H4 (cell line): ENCODE measurements at places on chromosomes 2 and 18. TPM values are rescaled to one million over a fixed set of nuclear protein-coding genes. Genes with fewer than 3 reads are reported as not detected.

Gene C2orf81
- 0.53 and 0.70 TPM in 2 replicates for total RNA-seq

Gene PRADC1
- 26.6 and 49.4 TPM in 2 replicates for total RNA-seq

Gene GKN1
- total RNA-seq = not detected in 2 replicates

Gene ANKRD30BL
- total RNA-seq = not detected in 2 replicates

Gene OSBPL1A
- 32.8 and 33.4 TPM in 2 replicates for total RNA-seq

Gene BOK
- total RNA-seq = 1.2 and 2.3 TPM in 2 replicates

Gene CHRND
- not detected in 2 replicates for total RNA-seq

Gene GPBAR1
- total RNA-seq = 0.37 TPM in 1 of 2 replicates, not detected in the other

Gene CD226
- total RNA-seq = 0.02 and 0.23 TPM in 2 replicates

Gene APOB
- not detected in 2 replicates for total RNA-seq

Gene PFN4
- 0.72 and 1.1 TPM in 2 replicates for total RNA-seq

Gene ZNF385B
- 0.14 and 1.3 TPM in 2 replicates for total RNA-seq

Gene ACOXL
- not detected in 2 replicates for total RNA-seq

Gene NMUR1
- total RNA-seq = not detected in 2 replicates

Gene ACMSD
- not detected in 2 replicates for total RNA-seq

Gene MC5R
- total RNA-seq = 0.10 TPM in 1 of 2 replicates, not detected in the other

Gene GLS
- total RNA-seq = 39.0 and 40.2 TPM in 2 replicates

Gene LYPD6
- 8.6 and 9.8 TPM in 2 replicates for total RNA-seq

Gene SLC5A6
- total RNA-seq = 22.6 and 26.2 TPM in 2 replicates

Gene CCDC68
- total RNA-seq = not detected in 2 replicates

Gene IL18R1
- total RNA-seq = 2.0 and 2.8 TPM in 2 replicates

Gene SH2D6
- total RNA-seq = not detected in 2 replicates

Gene FAM161A
- 1.3 and 1.5 TPM in 2 replicates for total RNA-seq
